ENCODE measurements at places on chromosomes 11 and 22. TPM values are rescaled to one million over a fixed set of nuclear protein-coding genes. Genes with fewer than 3 reads are reported as not detected.

GRCh38 chr22:50699001-50699755 is 26.6 kb downstream of the SHANK3 start:
- H3K27ac ChIP-seq: no peak overlapping the region
- H3K27me3 ChIP-seq: no peaks in the 10 kb centered on the region
- H3K4me1 ChIP-seq: peaks cover 11% of the 10 kb centered on the region
- H3K4me3 ChIP-seq: no peak overlapping the region

DNA sequence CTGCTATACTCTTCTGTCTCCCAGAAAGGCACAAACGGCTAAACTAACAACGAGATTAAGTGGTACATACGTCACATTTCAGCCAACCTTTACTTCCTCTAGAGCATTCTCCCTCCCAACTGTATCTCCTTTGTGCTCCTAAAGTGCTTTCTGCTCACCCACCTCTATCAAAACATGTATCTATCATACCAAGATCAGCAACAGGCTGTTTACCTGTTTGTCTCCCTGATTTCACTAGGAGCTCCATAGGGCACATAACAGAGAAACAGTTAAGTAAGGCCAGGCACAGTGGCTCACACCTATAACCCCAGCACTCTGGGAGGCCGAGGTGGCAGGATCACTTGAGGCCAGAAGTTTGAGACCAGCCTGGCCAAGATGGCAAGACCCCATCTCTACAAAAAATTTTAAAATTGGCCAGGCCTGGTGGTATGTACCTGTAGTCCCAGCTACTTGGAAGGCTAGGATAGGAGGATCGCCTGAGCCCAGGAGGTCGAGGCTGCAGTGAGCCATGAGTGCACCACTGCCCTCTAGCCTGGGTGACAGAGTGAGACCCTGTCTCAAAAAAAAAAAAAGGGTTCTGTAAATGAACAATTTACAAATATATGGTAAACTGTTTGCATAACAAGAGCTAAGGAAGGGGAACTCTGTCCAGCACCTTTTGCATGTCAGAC is 2.8 kb downstream of the NDUFC2 start:
- H3K4me3 ChIP-seq: peak overlapping the region; percentile 42
- peaks cover 20% of the 10 kb centered on the region for H3K36me3 ChIP-seq
- H3K4me1 ChIP-seq: peaks cover 51% of the 10 kb centered on the region
- DNase-seq: no peak
- H3K27me3 ChIP-seq: no peaks in the 10 kb centered on the region

GRCh38 chr11:75233754-75234172 is 6.8 kb upstream of the TPBGL start:
- no peaks in the 10 kb centered on the region for H3K36me3 ChIP-seq
- no peak overlapping the region for H3K4me3 ChIP-seq
- no peak for DNase-seq
- H3K27me3 ChIP-seq: peaks cover 6% of the 10 kb centered on the region
- H3K27ac ChIP-seq: no peak overlapping the region

DNA sequence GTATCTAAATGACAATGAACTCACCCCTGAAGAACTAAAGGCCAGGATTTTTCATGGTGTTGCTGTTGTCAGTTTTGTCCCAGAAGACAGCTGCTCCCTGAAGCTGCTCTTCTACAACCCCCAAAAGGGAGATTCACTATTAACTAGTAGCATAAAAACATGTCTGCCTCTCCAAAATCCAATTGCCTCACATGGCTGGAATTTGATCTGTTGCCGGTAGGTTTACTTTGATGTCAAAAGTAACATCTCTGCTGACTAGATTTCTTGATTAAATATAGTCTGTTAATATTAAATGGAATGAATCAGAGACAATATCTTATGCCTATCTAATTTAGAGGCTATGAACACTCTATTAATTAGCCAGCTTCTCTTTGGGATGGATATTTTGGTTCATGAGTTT is 425.4 kb downstream of the ETS1 start:
- DNase-seq: no peak
- no peak overlapping the region for H3K27ac ChIP-seq
- no peak overlapping the region for H3K4me3 ChIP-seq

DNA sequence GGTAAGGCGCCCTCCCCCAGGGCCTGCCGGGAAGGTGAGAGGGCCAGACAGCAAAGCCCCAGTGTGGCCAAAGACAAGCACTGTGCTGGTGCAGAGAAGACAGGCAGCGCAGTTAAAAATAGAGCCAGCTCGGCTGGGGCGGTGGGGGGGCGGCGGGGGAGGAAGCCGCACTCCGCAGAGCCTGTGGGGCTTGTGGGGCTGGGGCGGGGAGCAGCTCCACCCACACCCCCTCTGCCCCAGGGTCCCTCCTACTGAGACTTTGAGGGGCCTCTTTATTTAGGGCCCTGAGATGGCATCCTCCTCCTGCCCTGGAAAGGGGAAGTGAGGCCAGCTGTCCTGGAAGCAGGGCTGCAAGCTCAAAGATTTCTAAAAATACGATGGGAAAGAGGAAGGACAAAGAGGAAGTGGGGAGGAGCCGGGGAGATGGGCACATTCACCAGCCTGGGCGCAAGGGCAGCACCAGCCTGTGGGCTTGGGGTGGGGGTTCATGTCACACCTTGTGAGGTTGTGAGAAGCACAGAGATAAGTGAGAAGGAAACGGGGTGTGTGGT is 2.6 kb downstream of the CYTH4 start:
- peak overlapping the region; percentile 88 for H3K4me3 ChIP-seq
- no peaks in the 10 kb centered on the region for H3K27me3 ChIP-seq
- no peak for DNase-seq
- peak overlapping the region; percentile 99 for H3K27ac ChIP-seq

- H3K4me1 ChIP-seq: peaks cover 28% of the 10 kb centered on the region
- peaks cover 28% of the 10 kb centered on the region for H3K27me3 ChIP-seq
- peaks cover 24% of the 10 kb centered on the region for H3K36me3 ChIP-seq
- H3K4me3 ChIP-seq: no peak overlapping the region
- DNase-seq: no peak
Observed at GRCh38 chr11:86812981-86813380, 12.6 kb downstream of the PRSS23 start.

GRCh38 chr11:1878137-1879031 is 13.3 kb downstream of the PRR33 start:
- no peak for DNase-seq
- no peaks in the 10 kb centered on the region for H3K27me3 ChIP-seq
- peaks cover 2% of the 10 kb centered on the region for H3K36me3 ChIP-seq
- H3K27ac ChIP-seq: no peak overlapping the region
- no peaks in the 10 kb centered on the region for H3K4me1 ChIP-seq

GRCh38 chr11:44400431-44400830 is 90.5 kb upstream of the ALX4 start:
- H3K27me3 ChIP-seq: peaks cover 5% of the 10 kb centered on the region
- H3K36me3 ChIP-seq: no peaks in the 10 kb centered on the region
- H3K4me3 ChIP-seq: no peak overlapping the region
- no peak for DNase-seq
- no peak overlapping the region for H3K27ac ChIP-seq

DNA sequence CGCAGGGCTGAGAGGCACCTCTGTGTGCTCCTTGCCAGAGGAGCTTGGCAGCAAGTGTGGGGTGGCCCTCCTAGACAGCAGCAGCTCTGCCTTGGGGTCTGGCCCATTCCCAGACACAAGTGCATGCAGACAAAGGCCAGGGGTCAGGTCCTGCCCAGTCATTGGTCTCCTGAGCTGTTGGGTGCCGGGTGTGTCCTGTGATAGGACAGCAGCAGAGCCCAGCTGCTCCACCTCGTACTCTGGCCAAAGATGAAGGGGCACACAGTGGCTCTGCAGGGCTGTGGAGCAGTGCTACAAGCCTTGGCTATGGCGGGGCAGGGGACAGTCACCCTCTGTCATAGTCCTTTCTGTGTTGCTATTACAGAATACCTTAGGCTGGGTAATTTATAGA is 17.3 kb upstream of the OSBPL5 start:
- no peaks in the 10 kb centered on the region for H3K27me3 ChIP-seq
- DNase-seq: no peak
- no peaks in the 10 kb centered on the region for H3K4me1 ChIP-seq
- no peak overlapping the region for H3K4me3 ChIP-seq

GRCh38 chr11:88194990-88195389 is 19.7 kb upstream of the RAB38 start:
- no peaks in the 10 kb centered on the region for H3K4me1 ChIP-seq
- peaks cover 27% of the 10 kb centered on the region for H3K27me3 ChIP-seq
- no peak overlapping the region for H3K27ac ChIP-seq
- H3K4me3 ChIP-seq: no peak overlapping the region
- H3K36me3 ChIP-seq: no peaks in the 10 kb centered on the region
- DNase-seq: no peak

DNA sequence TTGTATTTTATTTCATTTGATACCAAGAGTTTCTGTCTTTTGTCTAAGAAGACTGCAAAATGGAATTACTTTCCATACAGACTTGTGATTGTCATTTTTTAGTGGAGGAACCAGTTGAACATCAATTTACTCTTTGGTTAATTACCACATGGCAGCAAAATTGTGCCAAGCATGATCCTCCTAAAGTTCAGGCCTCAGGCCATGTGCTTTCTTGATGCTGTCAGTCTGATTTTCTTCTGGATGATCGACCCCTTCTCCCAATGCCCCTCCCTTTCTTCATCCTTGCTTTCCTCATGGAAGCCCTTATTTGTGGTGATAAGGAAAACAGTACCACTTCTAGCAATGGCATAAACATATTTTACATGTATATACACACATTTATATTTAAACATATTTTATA is 76.2 kb downstream of the SVIP start:
- no peak for DNase-seq
- H3K27me3 ChIP-seq: peaks cover 3% of the 10 kb centered on the region
- H3K4me1 ChIP-seq: peaks cover 14% of the 10 kb centered on the region

GRCh38 chr11:72389116-72389515 is 45.2 kb downstream of the CLPB start:
- H3K27ac ChIP-seq: no peak overlapping the region
- peaks cover 5% of the 10 kb centered on the region for H3K4me1 ChIP-seq
- DNase-seq: no peak
- H3K27me3 ChIP-seq: no peaks in the 10 kb centered on the region

- no peaks in the 10 kb centered on the region for H3K27me3 ChIP-seq
- no peaks in the 10 kb centered on the region for H3K4me1 ChIP-seq
- H3K4me3 ChIP-seq: no peak overlapping the region
- no peak overlapping the region for H3K27ac ChIP-seq
- no peaks in the 10 kb centered on the region for H3K36me3 ChIP-seq
- no peak for DNase-seq
Observed at GRCh38 chr22:47654922-47655491, 892.6 kb downstream of the TBC1D22A start.

DNA sequence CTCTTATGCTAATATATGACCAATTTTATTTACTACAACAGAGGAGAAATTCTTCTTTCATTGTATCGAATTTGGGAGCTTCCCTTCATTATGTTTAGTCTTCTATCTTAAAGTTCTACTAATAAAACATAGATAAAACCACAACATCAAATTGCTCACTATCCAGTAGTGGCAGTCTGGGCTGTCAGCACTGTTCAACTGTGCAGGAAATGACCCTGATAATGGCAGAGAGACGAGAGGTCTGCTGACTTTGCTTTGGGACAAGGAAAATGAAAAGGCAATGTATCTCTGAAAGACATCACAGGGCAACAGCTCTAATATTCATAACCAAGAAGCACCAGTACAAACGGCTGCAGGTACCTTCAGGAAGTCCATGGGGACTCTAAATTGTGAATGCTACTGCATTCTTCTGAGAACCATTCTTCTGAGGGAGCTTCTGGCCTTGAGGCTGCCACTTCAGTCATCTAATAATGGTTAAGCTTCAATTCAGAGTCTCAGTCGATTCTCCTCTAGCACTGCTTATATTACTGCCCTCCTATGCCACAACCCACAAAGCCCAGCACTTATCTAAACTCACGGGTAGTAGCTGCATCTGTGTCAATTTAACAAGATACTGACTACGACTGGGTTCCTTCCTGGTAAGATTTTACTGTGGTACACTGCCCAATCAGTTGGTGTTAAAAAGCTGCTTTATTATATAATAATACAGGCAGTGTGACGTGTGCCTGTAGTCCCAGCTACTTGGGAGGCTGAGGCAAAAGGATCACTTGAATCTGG is 44.2 kb downstream of the CKAP5 start:
- peaks cover 7% of the 10 kb centered on the region for H3K4me1 ChIP-seq
- H3K27me3 ChIP-seq: no peaks in the 10 kb centered on the region
- peaks cover 24% of the 10 kb centered on the region for H3K36me3 ChIP-seq
- no peak for DNase-seq
- H3K27ac ChIP-seq: no peak overlapping the region

GRCh38 chr11:40924915-40925314 is 534.5 kb downstream of the LRRC4C start:
- H3K27me3 ChIP-seq: no peaks in the 10 kb centered on the region
- H3K4me3 ChIP-seq: no peak overlapping the region
- H3K36me3 ChIP-seq: no peaks in the 10 kb centered on the region
- H3K27ac ChIP-seq: no peak overlapping the region
- DNase-seq: no peak
- H3K4me1 ChIP-seq: no peaks in the 10 kb centered on the region

GRCh38 chr11:44305470-44306051 is 4.4 kb downstream of the ALX4 start:
- H3K27ac ChIP-seq: peak overlapping the region; percentile 63
- H3K27me3 ChIP-seq: peaks cover 80% of the 10 kb centered on the region
- peak; percentile 46 for DNase-seq
- no peaks in the 10 kb centered on the region for H3K36me3 ChIP-seq

- no peaks in the 10 kb centered on the region for H3K36me3 ChIP-seq
- DNase-seq: no peak
- H3K27me3 ChIP-seq: no peaks in the 10 kb centered on the region
- H3K27ac ChIP-seq: no peak overlapping the region
Observed at GRCh38 chr11:120950880-120951279, 73.0 kb upstream of the TBCEL start.

GRCh38 chr11:92670308-92670890 is 299.1 kb upstream of the MTNR1B start:
- DNase-seq: no peak
- no peaks in the 10 kb centered on the region for H3K27me3 ChIP-seq
- H3K27ac ChIP-seq: no peak overlapping the region
- H3K4me3 ChIP-seq: no peak overlapping the region
- no peaks in the 10 kb centered on the region for H3K4me1 ChIP-seq
- no peaks in the 10 kb centered on the region for H3K36me3 ChIP-seq

- H3K4me1 ChIP-seq: peaks cover 25% of the 10 kb centered on the region
- H3K27me3 ChIP-seq: peaks cover under 1% of the 10 kb centered on the region
- H3K36me3 ChIP-seq: peaks cover 10% of the 10 kb centered on the region
- H3K4me3 ChIP-seq: no peak overlapping the region
Observed at GRCh38 chr11:130338667-130339066, 23.9 kb upstream of the ZBTB44 start.

The CALCA gene
- not detected for total RNA-seq

The OR51B2 gene
- not detected for total RNA-seq

The PATL1 gene
- total RNA-seq: 68.7 TPM

The FOLH1 gene
- not detected for total RNA-seq

The GLB1L2 gene
- total RNA-seq: 8.9 TPM

The DDB1 gene
- 270 TPM for total RNA-seq

The MOGAT2 gene
- not detected for total RNA-seq

The OR51B5 gene
- total RNA-seq: not detected

The BTBD18 gene
- not detected for total RNA-seq

The GPHA2 gene
- not detected for total RNA-seq

The IRF7 gene
- total RNA-seq: 63.1 TPM

The TMPRSS5 gene
- 1.6 TPM for total RNA-seq

The CDPF1 gene
- total RNA-seq: 14.2 TPM

The PICALM gene
- 174 TPM for total RNA-seq
